Kidney (tissue), 22 donors: ENCODE measurements at places on chromosomes 1 and 21.

DNA sequence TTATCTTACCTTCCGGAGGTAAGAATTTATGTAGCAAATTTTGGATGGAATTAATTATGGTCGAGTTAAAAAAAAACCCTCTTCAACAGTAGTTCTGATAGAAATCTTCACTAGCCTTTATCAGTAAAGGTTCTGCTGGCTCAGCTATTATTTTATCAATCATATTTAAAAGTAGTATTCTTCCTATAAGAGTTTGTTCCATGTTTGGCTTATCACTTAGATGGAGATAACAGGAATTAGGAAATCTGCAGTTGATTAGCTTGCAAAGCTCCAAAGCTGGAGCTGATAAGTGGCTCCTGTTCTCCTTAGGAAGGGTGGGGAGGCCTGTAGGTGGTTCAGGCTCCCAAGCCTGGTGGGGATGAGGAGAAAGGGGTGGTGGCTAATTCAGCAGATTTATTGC, 31.5 kb upstream of the DUSP10 start:
- no peak for DNase-seq

GRCh38 chr1:119866451-119866850, 29.9 kb downstream of the ADAM30 start:
- no peak for DNase-seq

- no peak for DNase-seq
Observed at GRCh38 chr1:82441402-82441801, 640.7 kb downstream of the ADGRL2 start.

GRCh38 chr21:21921410-21922232, 923.4 kb downstream of the NCAM2 start:
- no peak for DNase-seq

DNA sequence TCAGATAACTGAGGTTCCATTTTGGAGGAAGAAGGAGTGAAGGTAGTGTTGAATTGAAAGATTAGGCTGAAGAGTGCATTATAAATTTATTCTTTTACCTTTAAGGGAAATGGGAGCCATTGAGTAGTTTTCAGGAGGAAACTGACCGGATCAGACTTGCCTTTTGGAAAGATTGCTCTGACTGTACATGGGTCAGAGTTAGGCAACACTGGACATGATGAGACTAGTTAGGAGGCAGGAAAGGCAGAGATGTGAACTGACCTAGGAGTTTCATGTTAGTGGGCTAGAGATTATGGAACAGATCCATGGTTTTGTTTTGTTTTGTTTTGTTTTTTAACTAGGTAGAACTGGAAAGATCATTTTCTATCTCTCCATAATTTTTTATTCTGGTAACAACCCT, 78.2 kb downstream of the SNX7 start:
- DNase-seq = no peak

GRCh38 chr1:2446394-2446793, 29.7 kb upstream of the PLCH2 start:
- DNase-seq = no peak

- no peak for DNase-seq
Observed at GRCh38 chr1:248348475-248348874, at the start of gene OR14C36. OR14C36 (plus strand) TSS chr1:248348775; CDS start chr1:248348775, 0 bp downstream.
